ENCODE measurements at places on chromosomes 1 and 21.

DNA sequence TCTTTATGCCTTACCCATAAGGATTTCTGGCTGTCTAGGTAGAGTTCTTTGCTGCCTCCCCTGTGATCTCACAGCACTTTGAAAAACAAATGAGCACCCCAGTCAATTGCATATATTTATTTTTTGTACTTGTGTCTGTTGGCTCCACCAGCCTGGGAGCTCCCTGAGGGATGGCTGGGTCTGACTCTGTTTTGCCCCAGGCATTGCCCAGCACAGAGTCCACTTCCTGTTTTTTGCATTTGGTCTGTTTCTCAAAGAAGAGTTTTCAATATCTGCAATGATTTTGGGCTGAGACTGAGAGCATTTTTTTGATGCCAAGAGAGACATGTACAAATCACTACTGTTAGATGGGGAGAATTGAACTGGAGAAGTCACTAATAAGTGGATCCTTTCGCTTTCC, 125.0 kb downstream of the FOXD2 start:
- no peak for DNase-seq

- DNase-seq: no peak
These were observed 95.0 kb upstream of the COL6A1 start for GRCh38 chr21:45886610-45887026.

- DNase-seq: no peak
These were observed 198.4 kb downstream of the SLC45A1 start for GRCh38 chr1:8516278-8516777.

GRCh38 chr1:226498640-226499008, 49.9 kb upstream of the STUM start:
- DNase-seq: no peak

GRCh38 chr1:77227381-77227780, 8.2 kb upstream of the PIGK start:
- DNase-seq: no peak

- DNase-seq: no peak
These were observed 62.6 kb downstream of the KIF21B start for GRCh38 chr1:200960948-200961340.

DNA sequence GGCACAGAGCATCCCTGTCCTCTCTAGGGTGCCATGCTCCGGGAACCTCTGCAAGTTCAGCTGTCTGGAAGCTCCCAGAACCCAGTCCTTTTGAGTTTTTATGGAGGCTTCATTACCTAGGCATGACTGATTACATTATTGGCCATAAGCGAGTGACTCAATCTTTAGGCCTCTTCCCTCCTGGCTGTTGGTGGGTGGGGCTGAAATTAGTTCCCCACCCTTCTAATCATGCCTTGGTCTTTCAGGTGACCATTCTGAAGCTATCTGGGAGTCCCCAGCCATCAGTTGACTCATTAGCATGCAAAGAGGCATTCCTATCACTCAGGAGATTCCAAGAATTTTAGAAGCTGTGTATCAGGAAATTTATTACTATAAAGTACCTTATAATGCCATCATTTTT, 46.6 kb downstream of the WLS start:
- DNase-seq: no peak

- peak; percentile 87 for DNase-seq
These were observed 135.5 kb downstream of the TGFB2 start for GRCh38 chr1:218480588-218481099.

DNA sequence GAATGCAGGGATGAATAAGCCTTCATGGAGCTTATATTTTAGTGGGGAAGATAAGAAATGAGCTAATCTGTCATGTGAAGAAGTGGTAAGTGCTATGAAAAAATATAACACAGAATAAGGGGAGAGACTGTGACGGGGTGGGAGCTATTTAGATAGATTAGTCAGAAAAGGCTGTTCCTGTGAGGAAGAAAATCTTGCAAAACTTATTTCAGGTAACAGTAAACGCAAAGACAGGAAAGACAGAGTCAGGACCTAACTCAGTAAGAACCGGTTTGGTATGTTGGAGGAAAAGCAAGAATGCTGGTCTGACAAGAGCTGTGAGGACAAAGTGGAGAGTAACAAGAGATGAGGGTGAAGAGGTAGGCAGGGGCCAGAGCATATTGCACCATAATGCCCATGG, 22.0 kb downstream of the GNAI3 start:
- DNase-seq: no peak

- DNase-seq: no peak
These were observed 23.3 kb downstream of the LEMD1 start for GRCh38 chr1:205398586-205398985.

- DNase-seq: peak; percentile 13
These were observed 16.3 kb downstream of the VPS45 start for GRCh38 chr1:150083907-150084306.

- no peak for DNase-seq
These were observed 4.7 kb upstream of the ATAD3A start for GRCh38 chr1:1507305-1507704.

GRCh38 chr1:181354865-181355264, 128.5 kb upstream of the CACNA1E start:
- no peak for DNase-seq

DNA sequence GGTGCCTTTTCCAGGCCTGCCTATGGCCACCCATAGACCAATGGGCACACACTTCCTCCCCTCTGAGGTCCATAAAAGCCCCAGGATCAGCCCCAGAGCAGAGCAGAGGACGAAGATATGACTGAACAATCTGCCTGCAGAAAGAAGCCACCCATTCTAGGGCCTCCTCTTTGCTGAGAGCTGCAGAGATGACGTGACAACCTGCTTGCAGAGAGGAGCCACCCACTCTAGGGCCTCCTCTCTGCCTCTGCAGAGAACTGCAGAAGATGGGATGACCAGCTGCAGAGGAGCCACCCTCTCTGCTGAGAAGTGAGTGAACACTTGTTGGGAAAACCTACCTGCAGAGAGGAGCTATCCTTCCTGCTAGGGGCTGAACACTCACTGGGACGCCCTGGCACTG, 79.7 kb downstream of the SCMH1 start:
- DNase-seq: no peak

- DNase-seq: no peak
These were observed 527.3 kb downstream of the PLPP3 start for GRCh38 chr1:56052041-56052440.

DNA sequence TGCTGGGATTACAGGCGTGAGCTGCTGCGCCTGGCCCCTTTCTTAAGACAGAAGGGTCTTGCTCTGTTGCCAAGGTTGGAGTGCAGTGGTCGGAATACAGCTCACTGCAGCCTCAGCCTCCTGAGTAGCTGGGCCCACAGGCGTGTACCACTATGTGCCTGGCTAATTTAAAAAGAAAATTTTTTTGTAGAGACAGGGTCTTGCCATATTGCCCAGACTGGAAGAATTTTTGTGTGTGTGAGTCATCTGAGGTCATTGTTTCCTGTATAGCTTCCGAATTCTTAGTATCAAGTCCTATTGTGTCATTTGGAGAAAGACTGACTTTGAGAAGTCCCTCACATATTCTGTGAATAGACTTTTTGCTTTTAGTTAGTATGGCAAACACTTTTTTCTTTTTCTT, 4.7 kb downstream of the SZRD1 start:
- peak; percentile 27 for DNase-seq

DNA sequence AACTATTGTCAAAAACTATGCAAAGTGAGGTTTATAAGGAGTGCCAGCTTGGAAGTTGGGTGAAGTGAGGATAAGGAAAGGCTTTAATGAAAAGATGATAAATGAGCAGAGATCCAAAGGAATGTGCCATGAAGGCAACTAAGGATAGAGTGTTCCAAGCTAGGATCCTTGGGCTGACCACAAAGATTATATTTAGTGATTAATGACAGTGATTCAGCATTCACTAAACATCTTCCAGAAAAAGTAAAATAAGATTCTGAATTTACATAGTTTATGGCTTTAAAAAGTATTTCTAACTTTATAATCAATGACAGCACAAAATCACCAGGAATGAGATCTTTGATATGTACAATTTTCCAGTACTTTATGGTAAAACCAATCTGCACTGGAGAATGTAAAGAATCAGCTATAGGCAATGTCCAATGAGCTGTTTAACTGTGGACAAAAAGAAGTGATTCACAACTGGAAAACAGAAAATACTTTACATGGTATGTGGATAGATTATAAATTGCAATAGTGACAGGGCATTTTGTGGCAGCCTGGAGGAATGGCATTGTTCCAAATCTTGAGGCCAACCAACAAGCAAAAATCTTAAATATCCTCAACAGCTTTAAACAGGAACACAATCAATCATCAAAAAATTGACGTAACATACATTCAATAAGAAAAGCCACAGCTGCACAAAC, 91.2 kb upstream of the KCTD3 start:
- DNase-seq: peak; percentile 96
